ENCODE measurements at places on chromosomes 11 and 22. TPM values are rescaled to one million over a fixed set of nuclear protein-coding genes. Genes with fewer than 3 reads are reported as not detected.

DNA sequence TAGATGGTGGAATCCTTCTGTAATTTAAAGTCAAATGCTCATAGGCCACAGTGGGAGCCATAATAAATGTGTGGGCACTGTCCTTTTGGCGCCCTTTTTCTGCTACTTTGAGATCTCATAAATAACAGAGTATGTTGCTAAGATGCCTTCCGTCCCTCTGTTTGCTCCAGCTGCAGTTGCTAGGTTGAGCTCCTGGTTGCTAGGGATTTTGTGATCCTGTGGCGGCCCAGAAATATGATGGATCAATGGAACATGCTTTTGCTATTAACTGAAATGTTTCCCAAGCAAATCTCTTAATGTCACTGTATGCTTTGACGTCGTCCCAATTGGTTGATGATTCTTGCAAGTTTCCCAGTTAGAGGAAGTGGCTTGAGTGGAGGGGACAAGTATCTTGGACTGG lies 53.5 kb downstream of the MYO18B start:
- H3K27me3 ChIP-seq = no peaks in the 10 kb centered on the region
- no peak overlapping the region for H3K27ac ChIP-seq

GRCh38 chr11:41050791-41051190 lies 408.7 kb downstream of the LRRC4C start:
- no peaks in the 10 kb centered on the region for H3K36me3 ChIP-seq
- no peak overlapping the region for H3K4me3 ChIP-seq
- H3K27me3 ChIP-seq = no peaks in the 10 kb centered on the region
- DNase-seq = no peak

- no peaks in the 10 kb centered on the region for H3K27me3 ChIP-seq
- peak; percentile 57 for DNase-seq
- H3K4me3 ChIP-seq = no peak overlapping the region
- no peak overlapping the region for H3K27ac ChIP-seq
These were observed 103.7 kb downstream of the VPREB1 start for GRCh38 chr22:22348127-22348814.

Gene SYT13
- total RNA-seq = 0.68 TPM

GRCh38 chr11:15289723-15290122 lies 175.0 kb downstream of the INSC start:
- no peaks in the 10 kb centered on the region for H3K36me3 ChIP-seq
- H3K27ac ChIP-seq = no peak overlapping the region
- no peak overlapping the region for H3K4me3 ChIP-seq
- H3K4me1 ChIP-seq = no peaks in the 10 kb centered on the region
- no peak for DNase-seq
- H3K27me3 ChIP-seq = no peaks in the 10 kb centered on the region

DNA sequence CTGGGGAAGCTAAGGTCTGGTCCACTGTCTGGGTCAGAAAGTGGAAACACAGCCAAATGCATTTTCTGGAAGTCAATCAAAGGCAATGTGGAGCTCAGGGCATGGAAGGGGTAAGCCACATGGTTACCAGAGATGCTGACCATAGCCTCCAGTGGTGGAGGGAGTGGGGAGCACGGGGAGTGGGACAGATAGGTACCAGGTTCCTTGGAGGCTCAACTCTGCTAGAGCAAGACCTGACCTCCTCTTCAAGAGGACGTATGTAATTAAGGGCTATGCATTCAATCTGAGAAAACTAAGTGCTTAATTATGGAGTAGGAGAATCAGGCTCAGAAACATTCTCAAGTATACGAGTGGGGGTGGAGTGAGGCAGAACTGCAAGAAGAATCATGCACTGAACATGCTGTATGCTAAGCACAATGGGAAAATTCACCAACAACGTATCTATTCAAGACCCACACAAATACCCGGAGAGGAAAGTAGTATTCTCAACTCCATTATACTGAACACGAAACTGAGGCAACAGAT lies 65.2 kb upstream of the PHOX2A start:
- H3K4me1 ChIP-seq = no peaks in the 10 kb centered on the region
- no peak overlapping the region for H3K4me3 ChIP-seq
- no peaks in the 10 kb centered on the region for H3K27me3 ChIP-seq
- no peaks in the 10 kb centered on the region for H3K36me3 ChIP-seq
- DNase-seq = no peak

Gene A4GALT
- total RNA-seq = 17.3 TPM

Gene HBD
- not detected for total RNA-seq

DNA sequence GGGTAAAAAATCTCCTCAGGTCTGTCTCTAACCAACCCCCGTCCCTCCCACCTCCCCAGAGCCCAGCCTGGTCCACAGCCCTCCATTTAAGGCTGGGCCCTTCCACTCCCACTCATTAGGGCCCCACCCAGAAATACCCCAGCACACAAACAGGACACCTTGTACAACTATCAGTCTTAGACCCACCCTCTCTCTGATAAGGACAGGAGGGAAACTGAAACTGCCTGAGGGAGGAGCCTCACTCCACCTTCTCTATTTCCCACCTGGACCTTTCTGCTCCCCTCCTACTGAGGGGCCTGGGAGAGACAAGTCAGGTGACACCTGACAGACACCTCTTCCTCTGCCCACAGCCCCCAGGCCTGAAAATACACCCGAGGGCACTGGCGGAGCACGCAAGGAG lies 90.2 kb downstream of the PLEKHA7 start:
- no peak overlapping the region for H3K27ac ChIP-seq
- H3K36me3 ChIP-seq = no peaks in the 10 kb centered on the region
- DNase-seq = no peak
- H3K27me3 ChIP-seq = no peaks in the 10 kb centered on the region

DNA sequence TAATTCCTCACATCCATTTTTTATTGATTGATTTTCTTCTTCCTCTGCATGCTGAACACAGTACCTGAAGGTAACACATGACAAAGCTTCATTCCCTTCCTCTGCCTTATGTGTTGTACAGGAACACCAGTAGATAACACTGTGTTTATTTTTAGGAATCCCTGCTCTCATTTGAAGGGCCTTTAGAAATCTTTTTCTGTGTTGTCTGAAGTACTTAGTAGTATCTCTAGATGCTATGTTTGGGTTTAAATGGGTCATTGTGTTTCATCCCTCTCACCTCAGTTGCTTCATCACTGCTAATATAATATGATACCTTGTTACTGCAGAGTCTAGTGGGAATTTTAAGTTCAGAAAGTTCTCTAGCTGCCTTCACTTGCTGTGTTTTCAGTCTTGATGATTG lies 10.2 kb downstream of the MADD start:
- H3K27me3 ChIP-seq = no peaks in the 10 kb centered on the region
- H3K36me3 ChIP-seq = no peaks in the 10 kb centered on the region
- H3K4me1 ChIP-seq = no peaks in the 10 kb centered on the region
- no peak for DNase-seq
- no peak overlapping the region for H3K4me3 ChIP-seq

- no peak overlapping the region for H3K27ac ChIP-seq
- no peaks in the 10 kb centered on the region for H3K36me3 ChIP-seq
- H3K4me1 ChIP-seq = no peaks in the 10 kb centered on the region
- no peaks in the 10 kb centered on the region for H3K27me3 ChIP-seq
- H3K4me3 ChIP-seq = no peak overlapping the region
These were observed 6.5 kb upstream of the OOSP1 start for GRCh38 chr11:59931688-59932087.

Gene KCNQ1
- total RNA-seq = 24.2 TPM

Gene POU2AF1
- total RNA-seq = 2.8 TPM

Gene NXPE2
- total RNA-seq = 0.81 TPM

GRCh38 chr11:62804310-62805075 lies 747 bp downstream of the NXF1 start:
- peak overlapping the region; percentile 92 for H3K27ac ChIP-seq
- H3K36me3 ChIP-seq = no peaks in the 10 kb centered on the region
- peaks cover 10% of the 10 kb centered on the region for H3K4me1 ChIP-seq
- H3K27me3 ChIP-seq = no peaks in the 10 kb centered on the region

DNA sequence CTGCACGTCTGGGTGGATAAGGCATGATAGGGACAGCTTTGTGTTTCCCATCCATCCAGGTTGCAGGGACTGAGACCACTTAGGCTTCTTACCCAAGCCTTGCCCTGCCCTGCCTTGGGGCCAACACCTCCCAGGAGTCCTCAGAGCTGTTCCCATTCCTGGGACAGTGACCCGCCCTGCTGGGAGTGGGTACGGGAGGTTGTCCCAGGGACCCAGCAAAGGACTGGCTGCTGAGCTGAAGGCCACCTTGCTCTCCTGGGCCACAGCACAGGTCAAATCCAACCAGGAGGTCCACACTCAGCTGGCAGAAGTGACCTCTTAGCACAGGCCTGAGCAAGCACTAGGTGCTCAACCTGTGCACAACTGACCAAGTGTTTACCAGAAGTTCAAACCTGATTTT lies 16.9 kb upstream of the ARHGEF17 start:
- H3K4me3 ChIP-seq = no peak overlapping the region
- no peak for DNase-seq
- H3K4me1 ChIP-seq = peaks cover 25% of the 10 kb centered on the region

- no peak overlapping the region for H3K27ac ChIP-seq
- no peak for DNase-seq
- H3K4me1 ChIP-seq = no peaks in the 10 kb centered on the region
- H3K36me3 ChIP-seq = no peaks in the 10 kb centered on the region
- H3K27me3 ChIP-seq = no peaks in the 10 kb centered on the region
- H3K4me3 ChIP-seq = no peak overlapping the region
These were observed 5.3 kb downstream of the CSF2RB start for GRCh38 chr22:36918586-36919284.

GRCh38 chr22:41043722-41044121 lies 48.7 kb upstream of the EP300 start:
- no peak for DNase-seq
- H3K27ac ChIP-seq = no peak overlapping the region
- H3K36me3 ChIP-seq = no peaks in the 10 kb centered on the region

Gene ANO5
- total RNA-seq = 4.8 TPM

DNA sequence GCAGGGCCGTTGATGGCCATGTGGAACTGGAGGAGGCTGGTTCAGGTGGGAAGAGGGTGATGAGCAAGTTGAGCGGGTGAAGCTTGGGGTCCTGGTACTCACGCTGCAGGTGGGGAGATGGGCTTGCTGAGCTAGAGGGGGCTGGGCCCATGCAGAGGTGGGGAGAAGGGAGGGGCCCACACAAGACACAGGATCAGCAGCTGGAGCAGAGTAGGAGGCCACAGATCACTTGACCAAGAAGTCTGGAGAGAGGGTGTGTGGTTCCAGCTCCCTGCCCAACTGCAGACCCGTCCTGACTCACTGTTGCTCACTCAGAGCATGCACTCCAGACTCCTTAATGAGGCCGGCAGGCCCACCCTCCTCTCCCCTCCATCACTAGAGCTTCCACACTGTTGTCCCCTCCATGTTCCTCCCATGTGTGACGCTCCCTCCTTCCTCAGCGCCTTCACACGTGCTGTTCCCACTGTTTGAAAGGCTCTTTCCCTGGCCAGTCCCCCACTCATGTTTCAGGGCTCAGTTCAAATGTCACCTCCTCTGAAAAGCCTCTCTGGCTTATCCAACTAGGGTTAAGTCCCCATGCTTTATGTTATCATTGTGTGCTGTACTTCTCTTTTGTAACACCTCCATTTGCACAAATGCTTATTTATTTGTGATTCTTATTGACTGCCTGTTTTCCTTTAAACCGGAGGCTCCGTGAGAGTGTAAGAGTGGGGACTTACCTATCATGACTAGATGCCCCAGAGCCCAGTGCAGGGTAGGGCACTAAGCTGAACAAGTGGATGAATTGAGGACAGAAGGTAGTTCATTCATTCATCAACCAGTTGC lies 2.3 kb downstream of the CCDC86 start:
- no peak overlapping the region for H3K4me3 ChIP-seq
- no peaks in the 10 kb centered on the region for H3K27me3 ChIP-seq
- peaks cover 32% of the 10 kb centered on the region for H3K4me1 ChIP-seq

DNA sequence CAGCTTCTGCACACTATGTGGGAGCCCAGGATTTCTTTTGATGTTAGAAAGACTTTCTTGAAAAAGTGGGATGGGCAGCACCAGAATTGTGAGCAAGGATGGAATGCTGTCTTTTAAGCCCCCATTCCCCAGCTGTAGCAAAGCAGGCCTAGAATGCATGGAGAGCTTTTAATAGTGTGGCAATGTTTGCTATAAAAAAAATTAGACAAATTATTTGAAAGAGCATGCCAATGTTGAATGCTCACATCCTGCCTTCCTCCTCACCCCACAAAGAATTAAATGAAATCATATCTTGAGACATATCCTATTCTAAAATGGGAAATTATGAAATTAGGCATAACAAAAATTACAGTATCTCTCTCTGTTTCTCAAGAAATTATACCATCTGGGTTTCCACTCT lies 154.7 kb downstream of the C11orf91 start:
- no peak overlapping the region for H3K4me3 ChIP-seq
- H3K27me3 ChIP-seq = no peaks in the 10 kb centered on the region
- H3K4me1 ChIP-seq = no peaks in the 10 kb centered on the region
- no peak for DNase-seq

- H3K27me3 ChIP-seq = no peaks in the 10 kb centered on the region
These were observed 647 bp upstream of the PHF21A start for GRCh38 chr11:46121724-46122477.

GRCh38 chr11:80899381-80899780 lies 1458.6 kb upstream of the TENM4 start:
- H3K4me1 ChIP-seq = no peaks in the 10 kb centered on the region
- no peaks in the 10 kb centered on the region for H3K27me3 ChIP-seq
- H3K36me3 ChIP-seq = no peaks in the 10 kb centered on the region
- no peak overlapping the region for H3K4me3 ChIP-seq

DNA sequence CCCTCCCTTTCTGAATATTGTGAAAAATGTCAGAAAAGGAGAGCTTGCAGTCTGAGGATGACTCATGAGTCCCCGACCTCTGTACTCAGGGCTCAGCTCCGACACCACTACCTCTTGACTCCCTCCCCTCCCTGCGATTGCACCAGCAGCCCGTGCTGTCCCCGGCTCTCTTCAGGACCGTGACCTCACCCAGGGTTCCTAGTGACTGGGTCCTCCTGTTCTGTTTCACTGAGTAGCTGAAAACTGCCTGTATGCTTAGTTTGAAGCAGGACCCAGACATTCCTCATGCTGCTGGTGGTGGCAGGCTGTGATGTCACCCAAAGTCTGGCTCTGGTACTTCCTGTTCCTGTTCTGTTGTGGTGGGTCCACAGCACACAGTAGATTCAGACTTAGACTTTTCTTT lies 11.7 kb downstream of the PHRF1 start:
- H3K36me3 ChIP-seq = no peaks in the 10 kb centered on the region
- no peak overlapping the region for H3K4me3 ChIP-seq
- no peaks in the 10 kb centered on the region for H3K4me1 ChIP-seq
- no peak overlapping the region for H3K27ac ChIP-seq
- no peak for DNase-seq
- H3K27me3 ChIP-seq = no peaks in the 10 kb centered on the region

- no peaks in the 10 kb centered on the region for H3K36me3 ChIP-seq
- DNase-seq = peak; percentile 78
- H3K27me3 ChIP-seq = no peaks in the 10 kb centered on the region
These were observed 2.2 kb downstream of the SLC25A22 start for GRCh38 chr11:795634-796564.

Gene OR52N4
- not detected for total RNA-seq

- DNase-seq = no peak
- H3K4me3 ChIP-seq = no peak overlapping the region
- H3K4me1 ChIP-seq = peaks cover 5% of the 10 kb centered on the region
- no peaks in the 10 kb centered on the region for H3K36me3 ChIP-seq
These were observed 11.2 kb downstream of the TOM1 start for GRCh38 chr22:35310556-35311550.

DNA sequence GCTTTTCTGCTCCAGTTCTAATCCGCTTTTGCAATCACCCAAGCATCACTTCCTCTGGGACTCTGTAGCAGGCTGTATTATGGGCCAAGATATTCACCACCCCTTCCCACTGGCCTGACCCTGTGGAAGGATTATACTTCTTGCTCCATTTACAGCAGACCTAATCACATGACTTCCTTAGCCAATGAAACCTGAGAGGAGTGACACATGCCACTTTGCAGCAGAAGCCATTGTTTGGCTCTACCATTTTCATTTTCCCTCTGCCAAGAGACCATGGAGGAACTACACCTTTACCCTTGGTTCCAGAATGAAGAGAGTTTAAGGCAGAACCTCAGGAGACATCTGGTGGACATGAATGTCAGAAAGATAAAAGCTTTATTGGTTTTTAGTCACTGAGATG lies 134.9 kb upstream of the HSD17B12 start:
- H3K4me3 ChIP-seq = no peak overlapping the region
- DNase-seq = no peak
- H3K27me3 ChIP-seq = no peaks in the 10 kb centered on the region
- no peaks in the 10 kb centered on the region for H3K36me3 ChIP-seq
